ENCODE measurements at places on chromosomes 11 and 22.
A peak's percentile ranks its signal among the peaks of the same experiment; 100 is the strongest.

DNA sequence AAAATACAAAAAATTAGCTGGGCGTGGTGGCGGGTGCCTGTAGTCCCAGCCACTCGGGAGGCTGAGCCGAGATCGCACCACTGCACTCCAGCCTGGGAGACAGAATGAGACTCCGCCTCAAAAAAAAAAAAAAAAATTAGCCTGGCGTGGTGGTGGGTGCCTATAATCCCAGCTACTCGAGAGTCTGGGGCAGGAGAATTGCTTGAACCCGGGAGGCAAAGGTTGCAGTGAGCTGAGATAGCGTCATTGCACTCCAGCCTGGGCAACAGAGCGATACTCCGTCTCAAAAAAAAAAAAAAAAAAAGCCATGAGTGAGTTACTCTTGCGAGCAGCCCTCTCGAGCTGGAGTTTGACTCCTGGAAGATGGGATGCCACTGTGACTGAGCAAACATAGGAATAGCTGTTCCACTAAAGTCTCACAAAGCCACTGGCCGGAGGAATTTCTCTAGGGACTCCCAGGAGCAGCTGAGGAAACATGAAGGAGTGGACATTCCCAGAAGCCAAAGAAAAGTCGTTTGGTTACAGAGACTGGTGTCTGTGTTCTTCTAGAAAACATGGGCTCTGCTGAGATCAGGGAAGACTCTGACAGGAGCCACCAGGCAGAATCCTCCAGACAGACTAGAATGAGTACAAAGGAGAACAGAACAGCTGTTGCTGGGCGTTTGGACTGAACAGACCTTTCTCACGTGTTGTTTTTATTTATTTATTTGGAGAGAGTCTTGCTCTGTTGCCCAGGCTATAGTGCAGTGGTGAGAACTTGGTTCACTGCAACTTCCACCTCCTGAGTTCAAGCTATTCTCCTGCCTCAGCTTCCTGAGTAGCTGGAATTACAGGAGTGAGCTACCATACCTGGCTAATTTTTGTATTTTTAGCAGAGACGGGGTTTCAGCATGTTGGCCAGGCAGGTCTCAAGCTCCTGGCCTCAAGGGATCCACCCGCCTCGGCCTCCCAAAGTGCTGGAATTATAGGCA, 32.4 kb upstream of the MYH9 start:
- DNase-seq = no peak

DNA sequence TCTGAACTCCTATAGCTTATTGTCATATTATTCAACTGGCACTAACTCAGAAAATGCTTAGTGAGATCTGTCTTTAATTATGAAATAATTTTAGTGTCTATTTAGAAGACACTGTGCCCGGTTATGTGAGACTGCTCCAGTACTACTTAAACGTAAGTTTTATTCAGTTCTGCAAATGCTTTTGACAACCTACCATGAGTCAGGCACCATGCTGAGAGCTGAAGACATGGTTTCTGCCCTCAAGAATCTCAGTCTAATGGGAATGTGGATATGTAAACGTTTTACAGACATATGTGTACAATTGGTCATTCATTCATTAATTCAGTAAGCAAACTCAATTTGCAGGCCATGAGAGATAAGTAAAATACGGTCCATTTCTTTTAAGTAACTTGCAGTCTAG, 40.0 kb downstream of the DCUN1D5 start:
- no peak for DNase-seq

- DNase-seq = peak; percentile 12
These were observed 435.1 kb upstream of the DDI1 start for GRCh38 chr11:103601225-103601846.

DNA sequence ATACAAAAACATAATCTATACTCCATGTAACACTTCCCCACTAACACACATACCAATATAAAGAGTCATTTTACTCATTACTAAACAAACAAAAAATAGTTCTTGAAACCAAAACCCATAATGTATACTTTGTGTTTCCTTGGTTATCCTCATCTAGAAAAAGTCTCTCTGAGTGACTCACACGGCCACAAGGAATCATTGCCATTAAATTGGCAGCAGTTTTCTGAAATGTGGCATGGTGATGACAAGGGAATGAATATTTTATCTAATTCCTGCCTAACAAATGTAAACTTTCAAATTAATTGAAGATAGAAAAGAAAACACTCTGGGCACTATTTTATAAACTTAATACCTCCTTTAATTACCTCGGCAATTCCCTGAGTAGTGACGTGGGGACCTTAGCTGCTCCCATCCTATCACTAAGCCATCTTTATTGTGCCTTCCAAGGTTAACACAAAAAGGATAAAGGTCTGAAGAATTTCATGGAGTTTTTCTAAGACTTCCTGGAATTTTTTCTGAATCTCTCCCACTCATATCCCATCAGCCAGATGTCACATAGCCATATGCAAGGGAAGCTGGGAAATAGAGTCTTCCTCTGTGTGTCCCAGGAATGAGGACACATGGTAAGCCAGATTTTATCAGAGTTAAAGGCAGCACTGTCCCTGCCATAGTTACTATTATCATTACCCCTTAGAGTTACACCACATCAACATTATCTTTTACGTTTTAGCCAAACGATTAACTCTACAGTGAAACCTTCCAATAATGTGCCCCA, 857.2 kb upstream of the TENM4 start:
- no peak for DNase-seq

DNA sequence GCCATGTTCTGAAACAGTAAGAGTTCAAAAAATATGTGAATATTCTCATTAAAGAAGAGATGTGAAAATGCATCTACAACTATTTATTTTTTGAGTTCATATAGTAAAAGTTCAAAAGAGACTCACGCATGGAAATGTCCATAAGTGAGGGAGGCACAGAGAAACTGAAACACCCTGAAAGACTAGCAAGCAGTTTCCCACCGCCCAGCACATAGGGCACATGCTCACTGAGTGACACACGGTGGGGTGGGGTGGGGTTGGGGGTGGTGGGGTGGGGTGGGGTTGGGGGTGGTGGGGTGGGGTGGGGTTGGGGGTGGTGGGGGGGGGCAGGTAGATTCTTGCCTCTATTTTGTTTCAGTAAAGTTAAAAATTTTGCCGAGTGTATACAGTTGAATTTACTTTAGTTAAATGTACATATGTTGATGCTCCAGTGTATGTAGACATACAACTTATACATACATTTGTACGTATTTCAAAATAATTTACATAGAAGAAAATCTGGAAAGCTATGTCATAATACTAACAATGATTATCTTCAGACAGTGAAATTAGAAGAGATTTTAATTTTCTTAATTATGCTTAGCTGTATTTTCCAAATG, 6.3 kb downstream of the CCDC34 start:
- no peak for DNase-seq

DNA sequence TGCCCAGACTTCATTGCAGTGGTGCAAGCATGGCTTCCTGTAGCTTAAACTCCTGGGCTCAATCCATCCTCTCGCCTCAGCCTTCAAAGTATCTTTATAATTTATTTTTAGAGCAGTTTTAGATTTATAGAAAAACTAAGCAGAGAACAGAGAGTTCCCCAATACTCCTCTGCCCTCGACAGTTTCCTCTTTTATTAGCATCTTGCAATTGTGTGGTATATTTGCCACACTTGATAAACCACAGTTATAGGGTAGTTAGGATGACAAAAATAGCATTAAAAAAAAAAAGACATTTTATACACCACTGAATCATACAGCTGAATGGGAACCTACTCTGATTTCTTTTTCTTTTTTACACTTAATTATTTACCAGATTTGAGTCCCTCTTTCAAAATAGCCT, 31.2 kb downstream of the MS4A2 start:
- DNase-seq = no peak

GRCh38 chr11:44634401-44635281, 69.2 kb downstream of the CD82 start:
- no peak for DNase-seq

- no peak for DNase-seq
These were observed 545 bp upstream of the TIRAP start for GRCh38 chr11:126282361-126282735.
